ENCODE measurements at places on chromosomes 12 and 14. TPM values are rescaled to one million over a fixed set of nuclear protein-coding genes. Genes with fewer than 3 reads are reported as not detected.

- DNase-seq, result no peak
These were observed 735.4 kb upstream of the USP15 start for GRCh38 chr12:61524851-61525250.

DNA sequence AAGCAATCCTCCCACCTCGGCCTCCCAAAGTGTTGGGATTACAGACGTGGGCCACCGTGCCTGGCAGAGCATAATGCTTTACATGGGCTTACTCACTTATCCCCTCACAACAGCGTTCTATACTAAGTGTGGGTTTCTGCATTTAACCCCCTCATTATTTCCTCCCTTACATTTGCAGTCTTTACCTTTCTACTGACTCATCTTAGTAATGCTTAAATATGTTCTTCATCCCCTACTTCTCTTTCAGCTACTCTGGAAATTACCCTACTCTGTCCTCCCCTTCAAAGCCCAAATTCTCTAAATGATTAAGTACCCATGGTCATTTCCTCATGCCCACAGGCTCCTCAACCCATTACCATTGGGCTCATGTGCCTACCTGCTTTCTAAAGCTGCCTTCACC is 40.7 kb downstream of the NKX2-1 start:
- no peak for DNase-seq

GRCh38 chr14:65204056-65204455 is 101.7 kb upstream of the MAX start:
- no peak for DNase-seq

PLEKHG7 gene
- polyA plus RNA-seq, result not detected

AICDA gene
- polyA plus RNA-seq, result not detected

DNA sequence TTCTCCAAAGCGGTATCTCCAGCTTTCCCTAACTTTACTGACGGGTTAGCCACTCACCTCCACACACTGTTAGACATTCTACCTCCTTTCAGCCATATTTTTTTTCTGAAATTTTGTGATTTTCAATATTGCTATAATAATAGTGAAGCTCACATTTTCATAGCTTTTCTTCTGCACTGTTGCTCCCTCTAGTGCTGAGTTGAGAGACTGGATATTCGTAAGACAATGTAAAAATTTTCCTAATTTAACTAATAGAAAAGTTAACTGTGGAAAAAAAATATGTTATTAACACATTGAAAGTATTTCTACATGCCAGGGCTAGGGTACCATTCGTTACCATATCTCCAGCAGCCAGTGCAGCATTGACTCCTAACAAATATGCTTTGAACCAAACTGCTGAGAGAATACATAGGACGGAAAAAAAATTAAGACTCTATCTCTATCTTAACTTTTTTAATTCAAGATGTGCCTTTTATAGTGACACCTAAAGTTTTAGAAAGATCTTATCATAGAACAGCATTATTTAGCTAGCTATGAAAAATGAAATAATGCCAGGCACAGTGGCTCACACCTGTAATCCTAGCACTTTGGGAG is 48.7 kb upstream of the ABCC9 start:
- peak; percentile 72 for DNase-seq

DNA sequence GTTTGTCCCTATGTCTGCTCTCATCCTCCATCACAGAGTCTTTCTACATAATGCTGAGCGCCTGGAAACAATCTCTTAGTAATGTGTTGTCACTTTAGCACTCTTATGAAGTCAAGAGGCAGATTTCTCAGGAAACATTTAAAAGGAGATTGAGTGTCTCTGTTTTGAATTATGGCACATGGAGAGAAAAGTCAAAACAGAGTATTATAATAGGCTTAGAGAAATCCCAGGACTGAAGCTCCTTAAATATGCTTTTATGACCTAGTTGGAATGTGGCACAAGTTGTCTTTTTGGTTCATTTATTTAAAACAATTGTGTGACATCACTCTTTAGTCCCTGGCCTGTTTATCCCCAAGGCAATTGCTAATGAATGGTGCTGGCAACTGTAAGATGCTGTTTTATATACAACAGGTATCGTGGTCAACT is 117.8 kb upstream of the HIF1A start:
- peak; percentile 35 for DNase-seq

All from GM23248 (cell line).